ENCODE measurements at places on chromosomes 13 and 19. TPM values are rescaled to one million over a fixed set of nuclear protein-coding genes. Genes with fewer than 3 reads are reported as not detected.

DNA sequence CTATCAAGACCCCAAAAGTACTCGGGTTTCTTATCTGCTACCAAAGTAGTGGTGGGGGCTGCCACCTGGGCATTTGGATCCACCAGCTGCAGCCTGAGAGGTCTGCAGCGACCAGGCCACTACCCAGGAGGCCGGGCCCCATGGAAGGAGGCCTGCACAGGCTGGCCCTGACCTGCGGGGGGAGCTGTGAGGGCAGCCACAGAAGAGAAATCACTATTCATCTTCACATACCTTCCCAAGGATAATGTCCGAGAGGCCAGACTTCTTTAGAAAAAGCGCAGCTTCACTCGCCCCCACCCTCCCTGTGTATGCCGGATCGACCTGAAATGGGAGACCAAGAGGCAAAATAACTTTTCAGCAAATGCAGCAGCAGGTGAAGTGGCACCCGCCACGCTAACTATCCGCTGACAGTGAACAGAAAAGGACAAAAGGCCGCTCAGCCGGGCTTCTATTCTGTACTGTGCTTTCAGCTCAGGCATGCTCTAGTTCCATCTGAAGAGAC, 30.1 kb downstream of the EPS15L1 start:
- DNase-seq = no peak

- DNase-seq = no peak
Observed at GRCh38 chr13:77353995-77354394, 27.1 kb upstream of the MYCBP2 start.

- DNase-seq = no peak
Observed at GRCh38 chr13:113596321-113597200, 12.0 kb downstream of the TFDP1 start.

Gene FGF22
- total RNA-seq = 0.05 TPM

DNA sequence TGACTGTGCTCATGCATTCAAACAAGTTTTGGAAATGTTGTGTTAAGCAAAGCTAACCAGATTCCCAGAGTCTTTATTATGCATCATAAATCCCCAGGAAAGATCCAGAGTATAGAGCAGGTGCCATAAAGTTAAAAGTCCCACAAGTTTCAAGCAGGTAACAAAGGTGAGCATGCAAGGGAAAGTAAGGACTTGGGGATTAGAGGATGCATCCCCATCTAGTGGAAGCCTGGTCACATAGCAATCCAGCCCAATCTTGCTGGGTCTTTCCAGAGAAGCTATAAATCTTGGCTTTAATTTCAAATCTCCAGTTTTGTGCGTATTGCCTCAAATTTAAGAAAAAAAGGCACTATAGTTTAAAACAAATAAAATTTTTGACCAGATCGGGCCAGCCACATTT, 72.7 kb downstream of the ZNF254 start:
- peak; percentile 34 for DNase-seq

GRCh38 chr13:64765636-64766035, 2464.5 kb downstream of the PCDH9 start:
- no peak for DNase-seq

DNA sequence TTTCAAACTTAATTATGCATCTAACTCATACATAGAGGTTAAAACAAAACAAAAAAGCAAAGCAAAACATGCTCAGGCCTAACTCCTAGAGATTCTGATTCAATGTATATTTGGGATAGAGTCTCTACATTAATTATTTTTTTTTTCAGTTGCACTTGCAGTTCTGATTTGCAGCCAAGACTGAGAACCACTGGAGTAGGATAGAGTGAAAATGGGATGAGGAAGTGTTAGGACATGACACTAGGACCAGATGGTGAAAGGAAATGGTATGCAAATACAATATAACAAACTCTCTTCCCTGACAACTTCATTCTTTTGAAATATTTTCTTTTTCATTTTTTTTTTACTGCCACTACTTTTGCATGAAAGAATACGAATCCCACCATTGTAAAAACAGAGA, 1.8 kb downstream of the CCDC122 start:
- no peak for DNase-seq

Gene KASH5
- not detected for total RNA-seq

DNA sequence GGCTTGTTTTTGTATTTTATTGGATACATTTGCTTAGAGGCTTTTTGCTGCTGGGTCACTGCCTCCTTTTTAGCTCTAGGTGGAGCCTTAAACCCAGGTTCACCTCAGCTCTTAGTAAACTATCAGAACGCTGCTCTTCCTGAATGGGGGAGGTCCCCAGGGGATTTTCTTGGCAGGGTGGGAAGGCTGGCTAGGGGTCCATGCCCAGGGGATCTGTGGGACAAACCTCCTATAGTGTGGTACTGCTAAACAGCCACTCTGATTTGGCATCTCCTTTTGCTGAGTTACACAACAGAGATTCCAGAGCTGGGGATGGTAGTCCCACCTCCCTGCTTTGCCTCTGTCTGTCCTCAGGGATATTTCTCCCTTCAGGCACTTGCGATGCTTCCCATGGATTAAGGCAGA, 204.9 kb downstream of the ZIC5 start:
- DNase-seq = no peak

Gene KLK12
- 7.3 TPM for total RNA-seq

- DNase-seq = no peak
Observed at GRCh38 chr19:9937001-9937411, 691 bp upstream of the OLFM2 start.

DNA sequence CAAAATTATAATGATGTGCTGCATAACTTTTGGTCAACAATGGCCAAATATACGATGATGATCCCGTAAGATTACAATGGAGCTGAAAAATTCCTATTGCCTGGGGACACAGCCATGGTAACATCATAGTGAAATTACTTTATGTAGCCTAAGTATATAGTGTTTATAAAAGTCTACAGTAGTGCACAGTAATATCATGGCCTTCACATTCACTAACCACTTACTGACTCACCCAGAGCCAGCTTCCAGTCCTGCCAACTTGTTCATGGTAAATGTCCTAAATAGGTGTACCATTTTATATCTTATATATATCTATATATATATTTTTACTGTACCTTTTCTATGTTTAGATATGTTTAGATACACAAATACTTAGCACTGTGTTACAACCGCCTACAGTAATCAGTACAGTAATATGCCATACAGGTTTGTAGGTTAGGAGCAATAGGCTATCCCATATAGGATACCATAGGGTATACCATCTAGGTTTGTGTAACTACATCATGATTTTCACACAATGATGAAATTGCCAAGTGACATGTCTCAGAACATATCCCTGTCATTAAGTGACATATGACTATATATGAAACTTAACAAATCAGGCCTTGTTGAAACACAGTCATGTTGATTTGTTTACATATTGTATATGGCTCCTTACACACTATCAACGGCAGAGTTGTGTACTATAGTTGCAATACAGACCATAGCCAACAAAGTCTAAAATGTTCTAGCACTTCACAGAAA, 23.7 kb downstream of the DIS3 start:
- no peak for DNase-seq

- no peak for DNase-seq
Observed at GRCh38 chr13:94825507-94825906, 113.2 kb upstream of the SOX21 start.

Gene IPO5
- total RNA-seq = 135 TPM

Gene DMPK
- 45.7 TPM for total RNA-seq
